ENCODE measurements at places on chromosomes 7 and 10.

GRCh38 chr10:44935966-44936295 is 23.7 kb upstream of the RASSF4 start:
- no peak for DNase-seq

- no peak for DNase-seq
These were observed 37.1 kb downstream of the GNG11 start for GRCh38 chr7:93958651-93959050.

DNA sequence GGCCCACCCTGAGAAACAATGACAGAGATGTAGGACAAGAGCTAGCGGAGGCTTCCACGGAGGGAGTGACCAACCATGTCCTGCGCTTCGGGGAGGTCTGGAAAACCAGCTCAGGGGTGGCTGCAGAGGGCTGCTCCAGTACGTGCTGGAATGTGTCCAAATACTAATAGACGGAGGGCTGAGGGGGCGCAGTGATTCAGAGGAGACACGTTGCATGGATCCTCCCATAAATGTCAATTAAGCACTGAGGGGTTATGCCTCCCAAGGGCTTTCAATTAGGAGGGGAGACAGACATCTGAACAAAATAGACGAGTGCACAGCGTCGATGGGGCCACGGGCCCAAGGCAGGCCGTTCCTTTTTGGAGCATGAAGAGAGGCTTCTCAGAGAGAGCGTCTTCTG is 51.0 kb upstream of the NPS start:
- no peak for DNase-seq

- no peak for DNase-seq
These were observed 248.4 kb downstream of the BMPER start for GRCh38 chr7:34153656-34154270.

GRCh38 chr7:103524042-103524907 is 78.3 kb upstream of the SLC26A5 start:
- no peak for DNase-seq

- no peak for DNase-seq
These were observed 4.0 kb downstream of the OPN4 start for GRCh38 chr10:86658261-86658741.

DNA sequence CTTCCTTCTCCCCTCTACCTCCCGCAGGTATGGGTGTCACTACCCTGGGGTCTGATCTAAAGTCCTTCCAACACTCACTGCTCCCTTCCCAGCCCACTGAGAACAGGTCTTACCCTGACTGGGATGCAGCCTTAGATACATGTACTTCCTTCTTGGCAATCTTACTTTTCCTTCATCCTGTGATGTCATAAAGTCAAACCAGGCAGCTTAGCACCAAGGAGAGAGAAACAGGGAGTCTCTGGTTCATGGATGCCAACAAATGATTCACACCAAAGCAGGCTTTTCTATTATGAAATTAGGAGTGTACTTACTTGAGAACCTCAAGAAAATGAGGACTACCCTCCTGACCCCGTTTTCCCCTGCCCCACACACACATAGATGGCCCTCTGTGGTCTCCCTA is 111.0 kb upstream of the KMT2E start:
- DNase-seq, result no peak

DNA sequence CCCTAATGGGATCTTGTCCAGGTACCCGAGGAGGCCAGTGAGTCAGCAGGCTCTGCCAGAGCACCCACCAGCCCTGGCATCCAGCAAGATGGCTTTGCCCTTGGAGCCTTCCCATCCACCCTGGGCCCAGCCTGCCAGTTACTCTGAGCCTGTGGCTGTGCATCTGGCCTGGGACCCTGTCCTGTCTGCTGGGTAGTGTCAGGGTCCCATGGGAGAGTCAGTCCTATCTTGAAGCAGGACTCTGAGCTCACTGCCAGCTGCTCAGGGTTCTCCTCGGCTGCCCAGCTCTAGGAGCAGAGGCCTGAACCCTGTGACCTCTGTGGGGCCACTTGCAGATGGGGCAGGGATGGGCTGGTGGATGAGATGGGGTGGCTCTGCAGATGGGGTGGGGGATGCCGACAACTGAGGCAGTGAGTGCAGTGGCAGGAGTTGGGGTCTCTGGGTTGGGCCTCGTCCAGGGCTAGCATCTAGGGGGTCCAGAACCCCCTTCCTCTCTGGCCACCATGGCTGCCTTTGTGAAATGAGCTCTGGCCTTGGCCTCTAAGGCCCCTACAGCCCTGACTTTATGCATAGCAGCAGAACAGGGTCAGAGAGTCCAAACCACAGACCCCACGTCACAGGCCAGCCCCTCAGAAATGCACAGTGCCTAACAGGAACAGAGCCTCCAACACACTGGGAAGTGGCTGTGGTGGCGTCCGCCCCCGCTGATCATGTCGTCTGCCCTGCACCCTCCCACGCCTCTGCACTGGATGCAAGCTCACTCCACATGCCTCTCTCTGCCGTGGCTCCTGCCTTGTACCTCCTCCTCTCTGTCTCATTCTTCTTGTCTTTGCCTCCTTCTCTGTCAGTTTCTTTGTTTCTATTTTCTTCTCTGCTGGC is 88.1 kb upstream of the RET start:
- no peak for DNase-seq

DNA sequence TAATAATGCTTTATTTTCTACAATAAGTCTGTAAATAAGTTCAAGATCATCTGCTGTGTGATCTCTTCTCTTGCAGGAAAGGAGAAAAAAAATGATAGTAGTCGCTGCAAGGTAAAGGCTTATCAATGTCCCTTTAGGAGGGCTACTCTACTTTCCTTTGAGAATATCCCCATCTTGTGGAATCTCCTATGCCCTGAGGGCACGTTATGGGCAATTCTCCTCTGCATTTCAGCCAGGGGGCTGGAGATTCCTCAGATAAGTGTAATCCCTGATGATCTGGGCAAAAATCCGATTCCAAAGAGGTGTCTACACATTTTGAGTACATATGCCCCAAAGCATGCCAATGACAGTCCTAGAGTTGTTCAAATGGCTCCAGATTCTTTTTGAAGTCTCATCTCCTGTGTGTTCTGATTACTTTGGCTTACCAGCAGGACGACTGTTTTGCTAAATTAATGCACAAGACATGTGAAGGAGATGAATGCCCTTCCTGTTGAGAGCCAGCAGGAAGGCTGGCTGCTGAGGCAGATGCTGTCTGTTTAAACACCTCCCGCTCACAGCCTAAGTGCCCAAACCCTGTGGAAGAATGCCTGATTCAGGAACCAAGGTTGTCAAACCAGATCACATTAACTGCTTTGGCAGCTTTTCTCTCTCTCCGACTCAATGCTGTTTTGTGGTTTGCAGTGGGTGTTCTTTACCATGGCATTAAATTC is 171.2 kb upstream of the COL1A2 start:
- no peak for DNase-seq

GRCh38 chr7:19051767-19052375 is 65.6 kb downstream of the TWIST1 start:
- DNase-seq, result peak; percentile 7

GRCh38 chr7:93364806-93365205 is 132.6 kb downstream of the VPS50 start:
- DNase-seq, result no peak

GRCh38 chr10:1404323-1405260 is 332.7 kb downstream of the ADARB2 start:
- DNase-seq, result no peak

- DNase-seq, result no peak
These were observed 46.5 kb downstream of the ZMIZ1 start for GRCh38 chr10:79115302-79115701.

GRCh38 chr10:34292194-34292565 is 522.9 kb downstream of the PARD3 start:
- no peak for DNase-seq

DNA sequence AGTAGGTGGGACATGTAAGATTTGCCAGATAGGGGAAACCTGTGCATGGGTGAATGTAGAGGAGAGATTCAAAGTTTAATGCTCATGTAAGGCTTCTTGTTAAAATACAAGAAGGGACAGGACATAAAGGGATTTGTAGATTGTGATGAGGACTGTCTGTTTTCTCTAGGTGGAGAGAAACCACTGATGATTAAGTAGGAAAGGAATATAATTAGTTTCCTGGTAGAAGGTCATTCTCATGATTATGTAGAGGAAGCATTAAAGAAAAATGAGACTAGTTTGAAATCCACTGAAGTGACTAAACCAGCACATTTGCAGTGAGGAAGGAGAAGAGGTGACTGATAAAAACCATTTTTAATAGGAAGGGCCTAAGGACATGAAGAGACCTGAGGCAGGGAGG is 19.6 kb upstream of the MACC1 start:
- DNase-seq, result no peak

DNA sequence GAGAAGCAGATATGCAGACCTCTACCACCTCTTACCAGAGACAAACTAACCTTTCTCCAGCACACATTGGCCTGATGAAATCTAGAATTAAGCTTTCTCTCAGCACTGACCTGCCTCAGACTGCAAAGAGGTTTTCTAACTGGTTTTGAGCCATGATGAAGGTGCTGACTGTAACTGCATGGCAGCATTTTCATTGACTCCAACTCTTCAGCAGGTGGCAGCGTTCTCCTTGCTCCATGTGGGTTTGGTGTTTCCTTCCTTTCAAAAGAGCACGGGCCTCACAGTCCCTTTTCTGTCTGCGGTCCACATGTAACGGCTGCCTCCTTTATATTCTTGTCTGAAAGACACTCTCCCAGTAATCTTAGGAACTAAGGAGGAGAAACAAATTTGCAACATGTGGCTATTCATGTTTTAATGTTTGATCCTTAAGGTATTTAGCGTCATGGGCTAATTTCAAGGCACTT is 12.6 kb downstream of the KLLN start:
- DNase-seq, result peak; percentile 50

- DNase-seq, result no peak
These were observed 3.5 kb downstream of the SH2D4B start for GRCh38 chr10:80540981-80541750.

DNA sequence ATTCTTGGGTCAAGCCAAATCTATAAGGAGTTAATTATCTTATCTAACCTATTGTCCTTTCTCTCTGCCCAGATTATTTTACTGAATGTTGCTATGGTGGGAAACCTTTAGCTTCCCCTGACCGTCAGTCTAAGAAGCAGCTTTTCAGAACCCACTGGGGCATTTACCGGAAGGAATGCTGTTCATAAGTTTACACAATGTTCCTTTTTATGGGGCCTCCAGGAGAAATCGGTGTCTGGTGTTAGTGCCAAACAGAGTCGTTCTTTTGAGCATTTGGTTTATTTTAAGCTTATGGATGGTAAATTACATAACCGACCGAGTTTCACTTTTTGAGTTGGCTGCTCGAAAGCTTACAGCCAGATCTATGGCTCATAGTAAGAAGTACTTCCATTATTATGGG is 111.9 kb downstream of the CACNB2 start:
- no peak for DNase-seq

- no peak for DNase-seq
These were observed 183.2 kb downstream of the PRPF18 start for GRCh38 chr10:13769946-13770345.

DNA sequence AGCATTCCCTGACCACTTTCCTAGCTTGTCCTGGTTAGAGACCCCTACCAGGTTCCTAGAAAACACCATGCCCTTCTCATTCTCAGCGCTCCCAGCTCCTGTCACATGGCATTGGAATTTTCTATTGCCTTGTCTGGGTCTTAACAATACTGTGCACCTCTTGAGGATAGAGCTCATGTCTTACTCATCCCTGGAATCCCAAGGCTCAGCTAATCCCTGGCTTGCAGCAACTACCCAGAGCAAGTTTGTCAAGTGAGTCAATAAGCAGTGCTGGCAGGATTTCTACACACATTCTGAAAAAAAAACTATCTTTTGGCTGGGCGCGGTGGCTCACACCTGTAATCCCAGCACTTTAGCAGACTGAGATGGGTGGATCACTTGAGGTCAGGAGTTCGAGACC is 11.7 kb upstream of the PRDX3 start:
- DNase-seq, result no peak

- DNase-seq, result no peak
These were observed 28.3 kb downstream of the STMP1 start for GRCh38 chr7:135690566-135690965.

GRCh38 chr10:121063744-121064143 is 212.6 kb downstream of the WDR11 start:
- DNase-seq, result no peak

GRCh38 chr7:141369422-141369821 is 181.8 kb upstream of the AGK start:
- no peak for DNase-seq

- peak; percentile 70 for DNase-seq
These were observed 21.6 kb downstream of the NT5C3A start for GRCh38 chr7:33040803-33041516.

GRCh38 chr7:99252166-99252895 is 20.3 kb upstream of the MYH16 start:
- DNase-seq, result no peak

- DNase-seq, result no peak
These were observed 5.4 kb upstream of the MYPN start for GRCh38 chr10:68103901-68104300.

- DNase-seq, result no peak
These were observed 144.6 kb upstream of the SEMA3E start for GRCh38 chr7:83793558-83793957.
